NCI-H1092 treated with DMSO at 0.1 percent for 48 hours (cell line): ENCODE measurements at places on chromosomes 5 and 9.

GRCh38 chr9:100448266-100448665 is 21.3 kb downstream of the MSANTD3 start:
- no peak for DNase-seq

GRCh38 chr5:108730617-108731340 is 16.9 kb upstream of the FER start:
- no peak for DNase-seq

DNA sequence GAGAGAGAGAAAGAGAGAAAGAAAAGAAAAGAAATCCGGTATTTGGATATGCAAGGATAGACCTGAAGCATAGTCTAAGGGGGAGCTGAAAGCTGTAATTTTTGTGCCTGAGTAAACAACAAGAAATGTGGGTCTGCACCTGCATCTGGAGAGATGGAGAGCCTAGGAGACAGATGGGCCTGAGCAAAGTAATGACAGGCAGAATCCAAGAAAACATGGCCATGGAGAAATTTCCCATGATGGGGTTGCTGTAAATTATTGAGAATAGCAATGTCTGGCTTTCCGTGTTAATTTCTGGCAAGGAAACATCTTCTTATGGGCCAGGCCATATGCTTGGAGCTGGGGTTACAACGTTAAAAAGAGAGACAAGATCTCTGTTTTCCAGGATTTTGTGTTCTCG is 40.2 kb downstream of the YIPF5 start:
- no peak for DNase-seq

DNA sequence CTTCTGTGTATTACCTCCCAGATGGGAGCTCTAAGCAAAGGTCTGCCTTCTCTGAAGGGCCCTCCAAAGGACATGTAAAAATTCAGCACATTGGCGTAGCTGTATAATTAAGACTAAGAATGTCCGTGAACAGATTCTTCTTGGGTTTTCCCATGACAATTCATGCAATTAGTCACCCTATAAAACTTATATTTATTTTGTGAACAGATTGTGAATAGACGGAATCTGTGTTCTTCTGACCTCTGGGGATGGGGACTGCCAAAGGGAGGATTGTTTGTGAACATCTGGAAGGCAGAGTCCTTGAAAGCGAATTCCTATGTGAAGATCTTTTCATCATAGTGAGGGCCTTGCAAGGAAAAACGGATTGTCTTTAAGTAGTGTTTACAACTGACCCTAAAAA is 111.3 kb downstream of the EGFLAM start:
- DNase-seq, result no peak

DNA sequence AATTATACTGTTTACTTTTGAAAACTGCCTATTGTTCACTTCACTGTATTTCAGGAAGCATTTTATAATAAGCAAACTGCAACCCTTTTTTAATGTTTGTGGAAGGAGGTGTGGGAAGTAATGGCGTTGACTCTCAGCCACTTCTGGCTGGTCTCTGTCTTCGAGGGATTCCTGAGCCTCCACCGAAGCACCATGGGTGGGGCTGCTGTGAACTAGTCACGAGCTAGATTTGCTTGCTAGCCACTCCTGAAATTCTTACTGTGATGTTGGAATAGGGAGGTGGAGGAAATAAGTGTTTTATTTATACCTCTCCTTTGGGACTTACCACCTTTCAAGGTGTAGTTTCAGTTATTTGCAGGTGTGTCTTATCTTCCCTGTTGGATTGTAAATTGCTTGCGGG is 26.8 kb downstream of the PIP5K1B start:
- no peak for DNase-seq

- peak; percentile 64 for DNase-seq
These were observed 1.3 kb downstream of the ANP32B start for GRCh38 chr9:97984188-97985057.

- no peak for DNase-seq
These were observed 4.0 kb upstream of the VCAN start for GRCh38 chr5:83467371-83468035.

DNA sequence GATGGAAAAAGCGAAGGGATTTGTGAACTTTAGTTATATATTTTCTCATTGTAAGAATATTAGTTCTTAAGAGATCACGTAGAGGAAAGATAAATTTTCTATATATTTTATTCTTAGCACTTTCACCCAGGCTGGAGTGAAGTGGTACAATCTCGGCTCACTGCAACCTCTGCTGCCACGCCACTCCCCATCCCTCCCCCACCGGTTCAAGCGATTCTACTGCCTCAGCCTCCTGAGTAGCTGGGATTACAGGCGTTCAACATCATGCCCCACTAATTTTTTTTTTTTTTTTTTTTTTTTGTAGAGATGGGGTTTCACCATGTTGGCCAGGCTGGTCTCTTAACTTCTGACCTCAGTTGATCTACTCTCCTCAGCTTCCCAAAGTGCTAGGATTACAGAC is 42.6 kb downstream of the RAB24 start:
- no peak for DNase-seq

DNA sequence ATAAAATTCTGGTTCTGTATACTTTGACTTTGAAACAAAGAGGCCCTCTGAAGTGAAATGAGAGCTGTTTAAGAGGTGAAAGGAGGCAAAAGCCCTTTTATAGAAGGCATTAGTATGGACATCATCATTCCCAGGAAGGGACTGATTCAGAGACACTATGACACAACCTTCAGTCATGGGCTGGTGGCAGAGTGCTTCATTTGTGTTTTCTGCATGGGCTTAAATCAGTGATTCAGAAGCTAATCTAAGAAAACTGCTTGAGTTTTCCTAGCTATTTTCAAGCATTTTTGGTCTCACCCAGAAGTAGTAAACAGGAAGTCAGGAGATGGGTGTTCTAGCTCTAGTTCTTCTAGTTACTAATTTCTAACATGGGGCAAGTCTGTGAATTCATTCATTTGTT is 288.9 kb downstream of the TRPM3 start:
- no peak for DNase-seq

DNA sequence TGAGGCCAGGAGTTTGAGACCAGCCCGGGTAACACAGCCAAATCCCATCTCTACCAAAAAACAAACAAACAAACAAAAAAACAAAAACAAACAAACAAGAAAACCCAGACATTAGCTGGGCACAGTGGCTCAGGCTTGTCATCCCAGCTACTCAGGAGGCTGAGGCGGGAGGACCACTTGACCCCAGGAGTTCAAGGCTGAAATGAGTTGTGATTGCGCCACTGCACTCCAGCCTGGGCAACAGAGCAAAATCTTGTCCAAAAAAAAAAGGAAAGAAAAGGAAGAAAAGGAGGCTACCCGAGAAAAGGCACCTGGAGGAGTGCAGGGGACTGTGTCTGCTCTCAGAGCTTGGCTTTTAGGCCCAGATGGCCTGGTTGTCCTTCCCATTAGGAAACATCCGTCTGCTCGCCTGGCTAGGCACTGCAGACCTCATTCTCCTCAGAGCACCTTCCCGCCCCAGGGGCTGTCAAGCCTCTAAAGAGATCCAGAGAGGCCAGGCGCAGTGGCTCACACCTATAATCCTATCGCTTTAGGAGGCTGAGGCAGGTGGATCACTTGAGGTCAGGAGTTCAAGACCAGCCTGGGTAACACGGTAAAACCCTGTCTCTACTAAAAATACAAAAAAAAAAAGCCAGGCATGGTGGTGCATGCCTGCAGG is 185.3 kb upstream of the IER5L start:
- no peak for DNase-seq

DNA sequence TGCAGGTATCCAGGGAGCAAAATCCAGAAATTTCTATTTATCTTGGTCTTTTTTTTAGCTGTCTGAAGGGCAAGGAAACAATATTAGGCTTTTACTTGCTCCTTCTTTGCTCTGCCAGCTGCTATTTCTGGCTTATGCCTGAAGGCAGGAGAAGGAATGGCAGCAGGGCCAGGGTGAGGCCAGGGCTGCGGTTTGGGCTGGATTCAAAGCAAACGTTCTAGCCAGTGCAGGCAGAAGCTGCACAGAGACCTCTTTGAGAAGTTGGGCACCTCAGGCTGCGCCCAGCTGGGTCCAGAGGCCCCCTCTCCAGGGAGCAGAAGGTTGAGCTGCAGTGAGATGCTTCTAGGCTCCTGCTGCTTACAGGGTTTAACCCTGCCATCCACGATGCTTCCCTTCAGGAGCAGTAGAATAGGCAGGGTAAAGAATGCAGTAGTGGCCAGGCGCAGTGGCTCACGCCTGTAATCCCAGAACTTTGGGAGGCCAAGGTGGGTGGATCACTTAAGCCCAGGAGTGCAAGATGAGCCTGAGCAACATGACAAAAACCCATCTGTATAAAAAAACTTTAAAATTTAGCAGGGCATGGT is 201.2 kb downstream of the ADCY2 start:
- DNase-seq, result no peak

- no peak for DNase-seq
These were observed 177.9 kb downstream of the PCSK1 start for GRCh38 chr5:96254980-96255691.

DNA sequence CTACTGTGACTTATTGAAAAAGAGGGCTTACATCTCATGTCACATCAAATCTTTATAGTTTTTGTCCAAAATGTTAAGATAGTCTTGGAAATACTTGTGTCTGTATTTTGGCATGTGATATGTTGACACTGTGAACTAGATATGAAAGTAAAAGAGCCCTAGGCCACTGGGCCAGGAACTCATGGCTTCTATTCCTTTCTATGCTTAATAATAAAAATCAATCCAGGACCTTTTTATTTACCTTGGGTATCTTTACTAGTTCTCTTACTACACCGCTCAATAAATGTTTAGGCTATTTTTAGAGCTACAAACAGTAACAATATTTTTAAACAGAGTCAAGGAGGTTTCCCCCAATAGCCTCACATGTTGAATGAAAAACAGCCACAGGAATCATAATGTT is 348.6 kb upstream of the SLC24A2 start:
- DNase-seq, result no peak

- DNase-seq, result no peak
These were observed 197.9 kb downstream of the EPB41L4A start for GRCh38 chr5:112221128-112221527.

DNA sequence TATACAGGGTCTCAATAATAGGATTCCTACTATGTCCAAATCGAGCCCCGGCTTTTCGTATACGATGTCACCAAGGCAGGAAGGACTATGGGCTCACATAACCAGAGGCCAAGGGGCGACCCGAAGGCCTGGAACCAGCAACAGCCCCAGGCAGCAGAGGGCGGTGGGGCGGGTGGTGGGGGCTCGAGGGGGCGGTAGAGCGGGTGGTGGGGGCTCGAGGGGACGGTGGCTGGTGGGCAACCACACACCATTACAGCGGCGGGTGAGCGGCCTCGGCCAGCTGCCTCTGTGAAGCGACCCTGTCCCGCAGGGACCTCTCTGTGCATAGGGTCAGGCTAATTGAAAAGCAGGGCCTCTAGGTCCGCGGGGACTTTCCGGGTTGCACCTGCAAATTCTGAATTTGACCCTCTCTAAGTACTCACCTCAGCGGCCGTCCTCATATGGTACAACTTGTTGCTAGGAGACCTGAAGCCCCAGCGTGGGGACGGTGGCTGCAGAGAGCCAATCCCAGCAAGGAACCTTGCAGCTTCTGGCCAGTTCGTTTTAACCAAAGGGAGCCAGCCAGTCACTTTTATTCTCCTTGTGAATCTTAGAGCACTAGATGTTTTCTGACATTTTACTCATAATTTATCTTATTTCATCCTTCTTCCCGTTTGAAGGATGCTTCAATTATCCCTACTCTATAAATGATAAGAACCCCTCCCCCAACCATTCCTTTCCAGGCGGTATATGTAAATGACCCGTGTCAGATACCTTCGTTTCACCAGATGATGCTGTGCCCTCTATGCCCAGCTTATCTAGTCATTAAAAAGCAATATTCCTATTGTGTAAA is at the start of gene NME5:
Gene NME5 (minus strand): TSS at position 480 of the 832 bp plus-strand sequence. CDS start 648 bp downstream, outside the sequence.
- DNase-seq, result peak; percentile 74

DNA sequence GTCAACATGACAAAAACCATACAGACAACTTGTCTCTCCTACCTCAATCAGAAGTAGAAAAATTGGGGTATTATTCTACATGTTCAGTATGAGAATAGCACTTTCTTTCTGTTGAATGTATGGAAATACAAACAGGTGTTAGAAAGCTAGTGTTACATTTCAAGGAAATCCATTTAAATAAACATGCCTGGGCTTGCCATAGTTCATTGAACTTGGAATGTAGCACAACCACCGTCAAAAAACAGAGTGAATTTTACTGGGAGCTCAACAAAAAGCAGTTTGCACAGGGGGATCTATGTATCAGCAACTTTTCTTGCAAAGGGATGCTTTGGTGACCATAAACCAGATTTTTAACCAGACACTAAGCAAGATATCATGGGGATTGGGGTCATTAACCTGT is 307.9 kb upstream of the SMARCA2 start:
- DNase-seq, result no peak

- DNase-seq, result no peak
These were observed 165.9 kb downstream of the DENND1A start for GRCh38 chr9:123763910-123764588.

GRCh38 chr5:124670722-124671184 is 75.7 kb downstream of the ZNF608 start:
- DNase-seq, result peak; percentile 43

GRCh38 chr9:34599546-34599945 is 10.0 kb upstream of the CNTFR start:
- DNase-seq, result no peak

GRCh38 chr9:135961811-135962695 is 880 bp upstream of the UBAC1 start:
- DNase-seq, result no peak

GRCh38 chr5:103393101-103393754 is 134.7 kb downstream of the MACIR start:
- DNase-seq, result no peak

DNA sequence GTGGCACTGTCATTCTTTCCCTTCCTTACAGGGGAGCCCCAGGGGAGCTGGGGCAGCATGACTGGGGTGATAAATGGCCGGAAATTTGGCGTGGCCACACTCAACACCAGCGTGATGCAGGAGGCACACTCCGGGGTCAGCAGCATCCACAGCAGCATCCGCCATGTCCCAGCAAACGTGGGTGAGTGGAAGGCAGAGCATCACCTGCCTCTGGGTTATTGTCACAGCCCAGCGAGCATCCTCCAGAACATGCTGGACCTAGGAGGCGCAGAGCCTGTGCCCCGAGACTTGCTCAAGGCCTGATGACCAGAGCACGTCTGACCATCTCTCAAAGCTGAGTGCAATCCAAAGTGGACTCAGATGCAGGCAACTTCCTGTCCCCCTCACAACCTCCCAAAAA is 22.2 kb upstream of the ASS1 start:
- no peak for DNase-seq

- peak; percentile 4 for DNase-seq
These were observed 35.8 kb upstream of the TLX3 start for GRCh38 chr5:171272996-171273970.

- DNase-seq, result peak; percentile 23
These were observed 898 bp downstream of the CAMSAP1 start for GRCh38 chr9:135906291-135907005.

GRCh38 chr5:149487672-149488071 is 63.6 kb downstream of the CSNK1A1 start:
- no peak for DNase-seq

DNA sequence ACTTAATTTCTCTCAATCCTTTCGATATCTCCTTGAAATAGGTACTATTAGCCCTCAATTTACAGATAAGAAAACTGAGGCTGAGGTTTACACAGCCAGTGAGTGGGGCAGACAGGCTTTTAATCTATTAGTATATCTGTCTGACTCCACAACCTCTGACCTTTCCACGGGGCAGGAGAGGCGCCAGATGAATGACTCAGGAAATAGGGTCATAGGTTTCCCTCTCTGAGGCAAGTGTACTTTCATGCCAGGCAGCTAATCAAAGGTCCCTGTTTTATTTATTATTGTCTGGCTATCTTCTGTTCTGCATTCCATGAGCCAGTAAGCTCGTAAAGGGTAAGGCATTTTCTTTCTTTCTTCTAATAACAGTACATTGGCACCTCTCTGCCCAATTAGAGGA is 79.6 kb upstream of the KLF4 start:
- no peak for DNase-seq
